NCI-H1417 treated with DMSO at 0.1 percent for 48 hours (cell line): ENCODE measurements at places on chromosomes 1 and 21.

GRCh38 chr1:152313970-152314369 lies 11.1 kb downstream of the FLG start:
- DNase-seq, result no peak

GRCh38 chr1:186518822-186519381 lies 58.0 kb upstream of the PDC start:
- no peak for DNase-seq

DNA sequence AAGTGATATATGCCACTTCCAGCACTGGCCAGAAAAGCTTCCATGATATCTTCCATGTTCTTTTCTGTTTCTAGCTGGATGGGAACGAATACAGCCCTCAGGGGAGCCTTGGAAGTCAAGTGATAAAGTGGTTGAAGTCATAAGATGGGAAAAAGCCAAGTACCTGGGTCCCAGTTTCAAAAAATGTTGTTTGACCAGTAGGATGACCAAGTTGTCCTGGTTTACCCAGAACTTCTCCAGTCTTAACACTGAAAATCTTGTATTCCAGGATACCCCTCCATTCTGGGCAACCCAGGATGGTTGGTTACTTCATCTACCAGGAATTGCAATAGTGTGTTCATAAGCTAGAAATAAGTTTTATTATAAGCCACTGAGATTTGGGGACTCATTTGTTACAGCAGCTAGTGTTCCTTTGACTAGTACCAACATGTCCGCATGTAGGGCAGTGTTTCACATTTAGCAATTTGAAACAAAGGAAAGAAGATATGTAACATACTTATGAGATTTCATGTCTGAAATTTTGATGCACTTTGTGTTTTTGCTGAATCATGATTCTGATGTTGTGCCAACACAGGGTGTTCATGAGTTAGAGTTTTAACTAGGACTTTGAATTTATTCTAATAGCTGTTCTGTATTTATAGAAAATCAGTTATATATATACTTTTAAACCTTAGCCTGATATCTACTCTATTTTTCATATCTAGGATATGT lies 139.9 kb downstream of the TPR start:
- no peak for DNase-seq

DNA sequence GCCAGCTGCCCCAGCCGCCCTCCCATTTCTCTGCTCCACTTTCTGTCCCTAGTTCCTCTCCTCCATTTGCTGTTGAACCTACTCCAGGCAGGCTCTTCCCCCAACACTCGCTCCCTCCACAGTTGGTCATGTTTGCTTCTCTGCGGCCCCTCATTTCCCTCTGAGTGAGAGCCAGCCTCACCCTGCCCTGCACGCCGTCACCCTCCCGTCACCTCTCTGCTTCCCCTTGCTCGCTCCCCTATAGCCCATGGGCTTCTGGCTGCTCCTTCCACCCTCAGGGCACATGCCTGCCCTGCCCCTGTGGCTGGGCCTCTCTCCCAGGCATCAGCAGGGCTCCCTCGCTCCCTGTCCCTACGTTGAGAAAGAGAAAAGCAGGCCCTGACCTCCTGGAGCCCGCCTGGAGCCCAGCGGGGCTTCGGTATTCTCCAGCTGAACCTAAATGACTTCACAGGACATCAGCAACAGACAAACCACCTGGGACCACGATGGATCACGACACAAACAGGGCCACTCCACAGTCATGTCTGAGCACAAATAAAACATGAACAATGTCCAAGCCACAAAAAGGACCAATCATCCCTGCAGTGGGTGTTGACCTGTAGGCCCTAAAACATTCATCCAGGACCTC lies 13.3 kb upstream of the THEMIS2 start:
- no peak for DNase-seq

DNA sequence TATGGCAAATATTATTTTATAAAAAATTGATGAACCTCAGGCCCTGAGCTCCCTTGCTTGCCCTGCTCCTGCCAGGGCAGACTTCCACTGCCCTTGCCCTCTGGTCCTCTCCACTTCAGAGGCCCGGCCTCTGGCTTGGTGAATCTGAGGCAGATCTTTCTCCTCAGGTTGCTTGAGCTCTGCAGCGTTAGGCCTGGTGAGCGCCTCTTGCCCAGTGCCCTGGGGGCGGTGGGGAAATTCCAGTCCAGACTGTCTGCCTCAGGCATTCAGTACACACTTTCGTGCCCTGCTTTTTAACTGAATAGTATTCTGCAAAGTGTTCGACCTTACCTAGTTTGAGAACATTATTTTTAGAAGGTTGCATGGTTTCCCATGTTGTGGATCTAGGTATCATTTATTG lies 98.2 kb downstream of the PCBP3 start:
- DNase-seq, result no peak

- no peak for DNase-seq
These were observed 8.5 kb downstream of the TMEM61 start for GRCh38 chr1:54988975-54989374.

DNA sequence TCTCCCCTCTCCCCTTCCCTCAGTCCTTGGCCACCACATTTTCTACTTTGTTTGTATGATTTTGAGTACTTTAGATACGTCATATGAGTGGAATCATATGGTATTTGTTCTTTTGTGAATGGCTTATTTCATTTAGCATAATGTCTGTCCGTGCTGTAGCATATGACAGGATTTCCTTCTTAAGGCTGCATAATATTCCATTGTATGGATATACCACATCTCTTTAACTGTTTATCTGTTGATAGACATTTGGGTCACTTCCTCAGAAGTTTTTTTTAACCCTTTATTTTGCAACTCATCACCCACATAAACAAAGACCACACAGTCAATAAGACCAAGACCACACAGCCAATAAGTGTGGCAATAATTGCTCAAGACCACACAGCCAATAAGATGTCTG lies 24.9 kb downstream of the FAM163A start:
- DNase-seq, result no peak

DNA sequence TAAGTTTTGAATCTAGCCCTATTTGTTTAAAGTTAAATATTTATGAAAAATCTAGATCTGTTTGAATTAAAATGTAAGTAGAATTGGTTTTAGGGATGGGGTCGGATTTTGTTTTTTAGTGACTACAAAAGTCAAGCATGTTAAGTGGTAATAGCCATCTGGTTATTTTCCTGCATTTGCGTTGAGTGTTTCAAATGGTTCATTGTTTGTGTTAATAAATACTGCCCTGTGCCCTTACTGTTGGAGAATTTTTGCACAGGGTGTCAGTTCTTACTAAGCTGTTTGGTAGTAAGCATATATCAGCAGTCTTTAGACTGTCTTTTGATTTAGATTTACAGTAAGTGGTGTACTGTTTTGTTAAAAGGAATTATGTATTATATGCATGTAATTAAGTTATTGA lies 46.1 kb upstream of the TARS2 start:
- DNase-seq, result no peak

DNA sequence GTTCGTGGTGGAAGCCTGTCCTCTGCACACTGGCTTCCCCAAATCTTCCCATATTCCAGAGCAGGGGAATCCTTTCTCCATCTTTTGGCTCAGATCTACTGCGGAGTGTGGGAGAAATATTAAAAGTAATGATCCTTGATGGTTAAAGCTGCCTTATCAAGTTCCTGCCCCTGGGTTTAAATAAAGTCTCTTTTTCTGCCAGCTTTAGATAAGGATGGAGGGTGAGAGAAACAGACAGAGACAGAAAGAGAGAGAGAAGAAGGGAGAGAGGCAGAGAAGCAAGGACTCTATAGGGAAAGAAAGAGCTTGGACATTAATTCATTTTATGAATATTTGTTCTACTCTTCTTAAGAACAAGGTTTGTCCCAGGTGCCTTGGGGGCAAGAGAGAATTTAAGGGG lies 98.0 kb downstream of the KCNJ15 start:
- DNase-seq, result no peak

DNA sequence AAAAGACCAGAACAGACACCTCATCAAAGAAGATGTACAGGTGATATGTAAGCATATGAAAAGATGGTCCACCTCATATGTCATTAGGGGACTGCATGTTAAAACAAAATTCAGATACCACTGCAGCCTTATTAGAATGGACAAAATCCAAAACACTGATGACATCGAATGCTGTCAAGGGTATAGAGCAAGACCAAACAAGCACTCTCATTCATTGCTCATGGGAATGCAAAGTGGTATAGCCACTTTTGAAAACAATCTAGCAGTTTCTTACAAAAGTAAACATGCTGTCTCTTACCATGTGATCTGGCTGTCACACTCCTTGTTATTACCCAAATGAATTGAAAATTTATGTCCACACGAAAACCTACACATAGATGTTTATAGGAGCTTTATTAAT lies 426.6 kb upstream of the ESRRG start:
- DNase-seq, result no peak

DNA sequence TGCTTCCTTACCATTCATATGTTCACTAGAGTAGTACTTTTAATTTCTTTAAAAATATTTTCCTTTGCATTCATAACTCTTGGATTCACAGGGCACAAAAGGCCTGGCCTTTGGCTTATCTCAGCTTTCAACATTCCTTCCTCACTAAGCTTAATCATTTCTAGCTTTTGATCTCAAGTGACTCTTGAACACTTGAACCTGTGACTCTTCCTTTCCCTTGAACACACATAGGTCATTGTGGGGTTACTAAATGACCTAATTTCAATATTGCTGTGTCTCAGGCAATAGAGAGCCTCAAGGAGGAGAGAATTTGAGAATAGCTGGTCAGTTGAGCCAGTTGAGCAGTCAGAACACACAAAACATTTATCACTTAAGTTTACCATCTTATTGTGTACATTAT lies 49.9 kb downstream of the COL11A1 start:
- DNase-seq, result no peak

- no peak for DNase-seq
These were observed 259.8 kb downstream of the LMO4 start for GRCh38 chr1:87588495-87588894.

DNA sequence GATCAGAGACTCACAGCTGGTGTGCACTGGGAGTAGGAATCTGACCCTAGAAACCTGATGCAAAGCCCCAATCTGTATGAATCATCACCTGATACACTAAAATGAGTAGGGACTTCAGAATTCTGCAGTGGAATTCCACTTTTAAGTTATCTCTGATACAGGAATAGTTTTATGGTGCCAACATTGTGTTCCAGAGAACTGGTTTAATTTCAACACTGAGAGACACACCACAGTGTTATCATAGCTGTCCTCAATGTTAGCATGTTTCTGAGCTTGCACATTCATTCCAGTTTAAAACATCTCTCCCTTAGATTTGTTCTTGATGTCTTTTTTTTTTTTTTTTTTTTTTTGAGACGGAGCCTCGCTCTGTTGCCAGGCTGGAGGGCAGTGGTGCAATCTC lies 7.1 kb downstream of the UTS2 start:
- DNase-seq, result no peak
